Activated CD8-positive, alpha-beta memory T cell treated with anti-CD3 and anti-CD28 coated beads for 1 hour (primary cell): ENCODE measurements at places on chromosomes 5 and 9.

- DNase-seq = no peak
Observed at GRCh38 chr5:102760815-102761214, 5.7 kb downstream of the PAM start.

DNA sequence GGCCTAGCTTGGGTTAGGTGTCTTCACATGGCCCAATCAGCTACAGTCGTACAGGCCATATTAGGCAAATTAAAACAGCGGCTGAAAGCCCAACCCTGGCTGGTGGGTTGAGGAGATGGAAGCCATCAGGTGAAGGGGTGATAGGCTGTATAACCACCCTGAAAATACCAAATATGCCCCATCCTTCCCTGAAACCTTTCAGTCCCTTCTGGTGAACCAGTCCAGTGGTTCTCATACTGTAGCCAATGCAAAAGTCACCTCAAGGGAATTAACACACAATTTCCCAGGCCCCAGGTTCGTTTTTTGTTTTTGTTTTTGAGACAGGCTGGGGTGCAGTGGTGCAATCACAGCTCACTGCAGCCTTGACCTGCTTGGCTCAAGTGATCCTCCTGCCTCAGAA lies 19.8 kb upstream of the KCNV2 start:
- no peak for DNase-seq

DNA sequence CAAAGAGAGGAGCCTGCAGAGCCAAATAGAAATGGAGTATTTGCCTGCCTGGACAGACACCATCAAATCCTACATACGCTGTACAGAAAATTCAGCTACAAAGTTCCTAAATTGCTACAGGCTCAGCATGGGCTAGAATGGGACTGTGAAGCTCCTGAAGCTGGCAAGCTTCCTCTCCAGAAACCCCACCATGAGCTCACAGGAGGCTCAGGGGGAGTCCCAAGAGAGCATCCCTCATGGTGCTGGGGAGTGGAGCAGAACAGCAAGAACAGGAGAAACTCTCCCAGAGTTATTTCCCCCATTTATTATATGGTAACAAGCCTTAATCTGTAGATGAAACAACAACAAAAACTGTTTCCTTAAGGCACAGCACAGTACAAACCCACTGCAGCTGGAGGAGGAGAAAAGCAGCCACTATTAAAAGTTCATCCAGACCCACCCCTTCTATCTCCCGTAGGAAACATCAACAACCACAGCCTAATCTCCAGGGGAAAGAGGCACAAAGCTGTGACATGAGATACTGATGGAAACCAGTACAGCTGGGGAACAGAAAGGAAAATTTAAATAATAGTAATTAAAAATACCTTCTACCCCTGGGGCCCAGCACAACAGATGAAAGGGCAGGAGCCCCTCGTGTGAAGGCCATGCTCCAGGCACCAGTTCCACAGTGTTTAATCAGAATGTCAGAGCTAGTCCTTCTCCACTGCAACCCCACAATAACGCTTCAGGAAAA lies 548.5 kb downstream of the MTRR start:
- DNase-seq = no peak

- DNase-seq = no peak
Observed at GRCh38 chr9:28774433-28775235, 1201.4 kb upstream of the C9orf72 start.

- no peak for DNase-seq
Observed at GRCh38 chr5:180689775-180690174, 40.4 kb upstream of the FLT4 start.

DNA sequence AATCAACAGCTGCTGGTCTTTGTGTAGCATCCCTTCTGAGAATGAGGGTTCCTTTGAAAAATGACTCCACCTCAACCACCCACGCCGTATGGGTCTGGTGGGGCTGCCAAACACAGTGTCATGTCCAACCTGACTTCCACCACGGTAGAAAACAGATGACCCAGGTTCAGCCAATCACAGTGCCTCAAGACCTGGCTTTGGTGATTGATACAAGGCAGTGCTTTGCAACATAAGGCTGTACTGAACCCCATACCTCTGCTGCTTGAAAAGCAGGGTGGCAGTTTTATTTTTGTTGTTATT lies 11.5 kb upstream of the TGFBR1 start:
- DNase-seq = no peak

- no peak for DNase-seq
Observed at GRCh38 chr5:95948631-95949030, 13.0 kb downstream of the ELL2 start.

GRCh38 chr5:54455413-54456157 lies at the start of gene HSPB3:
Gene HSPB3 (plus strand): TSS chr5:54455699. CDS start chr5:54455790, 91 bp downstream.
- no peak for DNase-seq

DNA sequence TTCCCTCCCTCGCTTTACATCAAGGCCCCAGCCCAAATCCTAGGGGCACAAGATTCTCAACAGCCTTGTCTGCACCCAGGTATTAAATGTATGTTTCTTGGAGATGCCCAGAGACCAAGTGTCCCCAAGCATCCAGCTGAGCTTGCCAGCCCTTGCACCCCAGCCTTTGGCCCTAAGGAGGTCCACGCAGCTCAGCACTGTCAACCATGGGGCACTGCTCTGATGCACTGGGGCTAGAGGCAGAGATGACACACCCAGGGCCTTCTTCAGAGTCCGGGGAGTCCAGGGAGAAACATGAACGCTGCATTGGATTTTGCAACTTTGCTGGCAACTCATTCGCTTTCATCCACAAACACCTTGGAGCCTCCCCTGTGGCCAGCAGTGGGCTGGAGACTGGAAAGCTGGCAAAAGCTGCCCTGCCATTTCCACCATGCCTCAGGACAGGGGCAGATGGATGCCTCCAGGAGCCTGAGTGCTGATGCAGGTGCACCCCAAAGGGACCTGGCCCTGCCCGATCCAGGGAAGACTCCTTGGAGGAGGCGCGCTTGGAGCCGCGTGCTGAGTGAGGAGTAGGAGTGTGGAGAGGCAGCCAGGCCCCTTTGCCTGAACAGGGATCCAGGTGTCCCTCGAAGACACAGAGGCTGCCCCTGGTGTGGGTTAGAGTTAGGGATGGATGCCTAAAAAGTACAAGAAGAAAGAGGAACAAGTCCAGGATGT lies 19.3 kb downstream of the PAEP start:
- no peak for DNase-seq

DNA sequence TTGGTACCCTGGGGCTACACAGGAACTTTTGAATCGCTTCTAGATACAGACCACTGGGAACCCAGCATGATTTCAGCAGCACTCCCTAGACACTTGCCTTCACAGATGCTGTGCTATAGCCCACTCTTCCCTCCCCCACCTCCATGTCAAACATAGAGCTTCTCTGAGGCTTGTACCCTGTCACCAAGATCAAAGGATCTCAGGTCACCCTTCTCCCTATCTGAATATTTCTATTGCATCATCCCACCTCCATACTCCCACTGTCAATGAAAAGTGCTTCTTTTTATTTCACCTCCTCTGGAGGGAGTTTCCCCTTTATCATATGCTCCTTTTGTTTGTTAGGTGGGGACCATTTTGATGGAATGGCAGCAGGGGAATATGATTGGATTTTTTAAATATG lies 29.2 kb upstream of the PHF24 start:
- DNase-seq = no peak

DNA sequence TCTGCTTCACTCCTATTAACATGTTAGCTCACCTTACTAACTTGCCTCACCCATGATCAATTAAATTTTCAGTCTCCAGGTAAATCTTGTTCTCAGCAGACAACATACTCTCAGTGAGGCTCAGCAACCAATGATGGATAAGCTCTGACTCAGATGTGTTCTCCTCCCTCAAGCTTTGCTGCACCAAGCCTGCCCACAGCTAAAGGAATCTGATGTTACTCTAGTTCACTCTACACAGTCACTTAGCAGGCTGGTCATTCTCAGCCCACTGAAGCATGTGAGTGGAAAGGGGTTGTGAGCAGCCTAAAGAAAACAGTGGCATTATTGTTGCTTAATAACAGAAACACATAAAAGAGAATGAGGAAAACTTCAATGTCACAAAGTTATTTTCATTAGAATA lies 37.3 kb upstream of the CTNND2 start:
- DNase-seq = no peak

GRCh38 chr9:76887003-76887821 lies 18.7 kb downstream of the PRUNE2 start:
- no peak for DNase-seq

DNA sequence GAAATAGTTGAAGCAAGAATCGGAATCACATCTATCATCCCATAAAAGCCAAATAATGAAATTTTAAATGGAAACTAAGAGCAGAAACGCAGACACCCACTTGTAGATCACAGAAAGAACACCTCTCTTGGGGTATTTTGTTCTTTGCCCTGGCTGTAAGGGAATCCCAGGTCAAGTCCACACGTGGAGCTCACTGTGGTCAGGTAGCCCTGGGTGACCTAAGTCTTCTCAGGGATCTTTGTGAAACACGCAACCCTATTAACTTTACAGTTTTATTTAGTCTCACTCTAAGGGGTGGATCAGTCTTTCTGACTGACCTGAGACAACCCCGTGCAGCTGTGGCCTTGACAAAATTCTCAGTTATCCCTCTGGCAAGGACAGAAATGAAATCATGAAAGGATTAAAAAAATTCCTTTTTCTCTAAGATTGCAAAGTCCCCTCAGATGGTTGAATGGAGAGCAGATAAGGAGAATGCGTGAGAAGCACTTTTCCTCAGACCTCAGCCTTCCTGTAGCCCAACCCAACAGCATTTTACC lies 111.6 kb downstream of the NREP start:
- no peak for DNase-seq

DNA sequence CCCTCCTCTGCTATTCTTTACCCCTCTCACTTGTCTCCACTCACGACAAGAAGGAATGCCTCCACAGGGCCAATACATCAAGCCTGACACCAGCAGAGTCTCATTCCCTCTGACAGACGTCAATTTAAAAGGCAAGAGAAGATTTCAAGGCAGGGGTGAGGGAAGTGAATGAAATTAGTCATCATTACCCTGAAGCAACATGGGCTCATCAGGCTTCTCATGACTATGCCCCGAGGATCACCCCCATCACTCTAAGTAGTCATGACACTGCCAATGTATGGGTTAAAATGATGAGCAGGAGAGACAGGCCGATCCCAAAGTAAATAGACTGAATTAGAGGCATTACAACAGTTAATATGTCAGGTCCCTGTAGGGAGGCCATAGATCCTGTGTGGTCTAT lies 504.4 kb downstream of the TLE4 start:
- DNase-seq = no peak

- DNase-seq = no peak
Observed at GRCh38 chr5:43570450-43571158, 13.7 kb upstream of the PAIP1 start.

DNA sequence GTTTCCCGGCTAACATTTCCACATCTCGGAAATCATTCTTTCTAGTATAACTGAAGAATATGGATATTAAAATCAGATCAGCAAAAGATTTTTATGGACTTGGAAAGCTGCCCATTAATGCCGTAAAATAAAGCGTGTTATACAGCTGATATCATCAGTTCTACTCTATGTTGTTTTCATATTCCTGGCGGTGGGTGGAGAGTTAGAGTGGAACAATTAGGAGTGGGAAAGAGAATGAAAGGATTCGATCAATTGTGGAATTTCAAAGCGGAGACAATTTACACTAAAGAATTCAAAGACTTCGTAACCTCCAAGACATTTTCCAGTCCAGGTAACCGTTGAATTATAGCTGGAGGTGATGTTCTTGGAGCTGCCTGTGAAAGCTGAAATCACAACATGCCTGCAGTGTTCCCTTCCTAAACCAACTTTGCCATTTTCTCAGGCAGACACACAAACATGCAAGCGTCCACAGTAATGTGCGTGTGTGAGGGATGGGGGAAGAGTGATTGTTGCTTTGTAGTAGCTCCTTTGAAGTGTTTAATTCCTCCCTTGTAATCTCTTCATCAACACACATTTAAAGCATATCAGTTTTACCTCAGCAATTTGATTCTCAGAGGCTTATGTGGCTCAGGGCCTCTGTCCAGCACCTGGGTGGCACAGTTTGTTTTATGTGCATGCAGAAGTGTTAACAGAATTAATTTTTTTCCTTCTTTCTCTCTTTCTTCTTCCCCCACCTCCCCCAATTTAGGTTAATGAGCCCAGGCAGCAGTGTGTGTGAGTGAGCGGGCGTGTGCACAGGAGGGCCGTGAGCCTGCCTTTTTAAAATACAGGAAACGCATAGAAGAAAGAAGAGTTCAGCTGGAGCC lies 544.1 kb downstream of the RAB3C start:
- DNase-seq = no peak

GRCh38 chr5:45795458-45795857 lies 99.3 kb upstream of the HCN1 start:
- no peak for DNase-seq

DNA sequence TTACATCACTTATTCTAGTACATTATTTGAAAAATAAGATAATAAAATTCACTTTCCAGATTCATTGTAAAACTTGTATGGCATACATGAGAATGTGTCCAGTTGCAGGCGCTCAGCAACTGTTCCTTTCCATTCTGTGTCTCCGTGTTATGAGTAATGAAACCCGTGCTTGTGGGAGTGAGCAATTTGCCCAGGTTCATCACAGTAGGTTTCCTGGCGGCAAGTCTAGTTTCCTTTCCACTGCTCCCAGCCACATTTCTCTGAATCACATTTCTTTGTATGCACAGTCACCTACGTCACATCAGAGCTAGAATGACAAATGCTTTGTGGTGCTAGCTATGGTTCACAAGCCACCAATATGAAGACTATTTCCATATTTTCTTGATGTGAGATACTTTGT lies 39.9 kb downstream of the MOCS2 start:
- no peak for DNase-seq

DNA sequence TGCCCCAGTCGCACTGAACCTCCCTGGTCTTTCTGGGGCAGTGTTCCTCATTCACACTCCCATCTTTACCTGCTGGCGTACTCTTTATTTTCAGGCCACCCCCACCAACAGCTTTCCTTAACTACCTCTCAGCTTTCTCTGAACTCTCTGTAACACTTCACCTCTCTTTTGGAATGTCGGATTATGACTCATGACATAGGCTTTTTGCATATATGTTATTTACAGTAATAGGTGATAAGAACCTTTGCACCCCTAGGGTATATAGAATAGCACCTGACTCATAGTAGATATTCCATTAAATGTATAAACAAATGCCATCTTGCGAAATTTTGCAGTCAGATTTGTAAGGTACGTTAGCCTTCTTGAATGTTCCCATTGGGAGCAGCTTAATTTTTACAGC lies 52.9 kb upstream of the MIER3 start:
- no peak for DNase-seq

GRCh38 chr5:50832657-50833284 lies 166.3 kb downstream of the PARP8 start:
- no peak for DNase-seq

- no peak for DNase-seq
Observed at GRCh38 chr5:137279521-137280231, 219.4 kb downstream of the SPOCK1 start.
